ENCODE measurements at places on chromosomes 4 and X.

- no peak for DNase-seq
These were observed 754 bp upstream of the KLF3 start for GRCh38 chr4:38663090-38663800.

DNA sequence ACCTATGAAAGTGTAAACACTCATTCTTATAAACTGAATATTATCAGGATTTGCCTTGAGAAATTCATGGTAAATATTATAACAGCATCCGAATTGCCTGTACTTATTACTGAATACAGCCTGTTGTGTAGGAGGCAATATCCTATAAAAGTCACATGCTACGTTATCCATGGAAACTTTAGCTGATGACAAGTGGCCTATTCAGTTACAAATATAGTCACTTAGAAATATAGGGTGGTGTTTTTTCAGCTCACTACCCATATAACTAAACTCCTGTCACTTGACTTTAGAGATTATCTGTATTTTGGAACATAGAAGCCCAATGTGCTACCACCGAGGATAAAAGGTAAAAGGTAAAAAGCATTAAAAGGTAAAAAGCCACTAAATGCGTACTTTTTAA lies 493.4 kb downstream of the INPP4B start:
- no peak for DNase-seq

GRCh38 chr4:140121646-140122045 lies 32.3 kb downstream of the MAML3 start:
- DNase-seq, result no peak

- DNase-seq, result no peak
These were observed 1113.7 kb downstream of the STIM2 start for GRCh38 chr4:27974339-27974738.

- no peak for DNase-seq
These were observed 2.7 kb upstream of the ALAS2 start for GRCh38 chrX:55033429-55033828.

DNA sequence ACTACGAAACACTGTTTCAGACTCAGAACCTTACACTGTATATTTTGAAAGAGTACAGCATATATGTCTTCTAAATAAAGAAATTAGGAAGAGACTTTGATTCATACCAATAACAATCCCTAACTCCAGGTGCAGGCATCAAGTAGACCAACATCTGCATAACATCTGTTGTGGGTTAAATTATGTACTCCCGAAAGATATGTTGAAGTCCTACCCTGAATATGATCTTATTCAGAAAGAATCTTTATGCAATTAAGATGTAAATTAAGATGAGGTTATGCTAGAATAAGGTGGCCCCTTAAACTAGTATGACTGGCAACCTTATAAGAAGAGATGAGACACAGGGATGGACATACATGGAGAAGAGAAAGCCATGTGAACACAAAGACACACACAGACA lies 117.9 kb downstream of the INPP4B start:
- no peak for DNase-seq

- no peak for DNase-seq
These were observed 250.5 kb upstream of the PRKX start for GRCh38 chrX:3963980-3964379.

DNA sequence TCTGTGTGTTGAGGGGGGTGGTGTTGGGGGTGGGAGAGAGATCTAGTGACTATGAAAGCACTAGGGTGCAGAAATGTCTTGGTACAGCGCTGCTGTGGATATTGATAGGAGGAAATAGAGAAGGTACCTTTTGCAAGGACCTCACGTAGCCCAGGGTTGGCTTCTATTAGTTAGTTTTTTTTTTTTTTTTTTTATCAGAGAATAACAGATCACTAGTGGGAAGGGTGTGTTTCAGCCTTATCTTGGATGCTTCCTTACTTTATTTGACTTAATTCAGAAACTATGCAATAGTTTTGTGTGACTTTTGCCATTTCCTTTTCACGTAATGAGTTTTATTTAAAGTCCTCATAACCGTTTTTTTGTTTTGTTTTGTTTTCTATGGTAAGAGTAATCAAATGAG lies 16.4 kb upstream of the PGRMC2 start:
- DNase-seq, result no peak

DNA sequence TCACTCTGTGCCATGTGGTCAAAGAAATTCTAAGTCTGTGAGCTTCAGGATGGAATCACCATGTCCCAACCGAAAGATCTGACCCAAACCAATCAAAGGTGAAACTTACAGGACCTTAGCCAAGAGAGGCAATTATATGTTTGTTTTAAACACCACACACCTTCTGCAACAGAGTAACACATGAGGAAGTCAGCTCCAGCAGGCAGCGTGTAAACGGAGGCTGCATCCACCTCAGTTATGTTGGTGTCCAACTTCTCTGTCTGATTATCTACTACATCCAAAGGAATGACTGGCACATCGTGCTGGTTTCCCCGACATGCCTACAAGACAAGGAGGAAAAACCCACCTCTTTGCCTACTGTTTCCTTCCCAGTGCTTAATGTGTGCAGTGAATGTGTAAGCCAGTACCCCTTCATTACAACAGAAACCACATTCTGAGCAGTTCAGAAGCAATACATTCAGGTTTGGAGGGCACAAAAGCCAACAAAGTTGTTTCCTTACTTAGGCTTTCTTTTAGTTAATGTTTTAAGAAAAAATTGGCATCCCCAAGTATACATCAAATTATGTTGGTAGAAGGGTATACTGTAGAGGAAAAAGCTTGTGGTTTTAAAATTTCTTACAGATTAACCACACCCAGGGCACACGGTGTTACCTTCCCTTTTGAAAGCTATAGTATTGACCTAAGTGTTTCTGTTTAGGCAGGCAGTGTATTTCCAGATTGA lies 12.4 kb downstream of the CASP6 start:
- no peak for DNase-seq

GRCh38 chr4:128357286-128357685 lies 69.7 kb upstream of the PGRMC2 start:
- DNase-seq, result no peak

DNA sequence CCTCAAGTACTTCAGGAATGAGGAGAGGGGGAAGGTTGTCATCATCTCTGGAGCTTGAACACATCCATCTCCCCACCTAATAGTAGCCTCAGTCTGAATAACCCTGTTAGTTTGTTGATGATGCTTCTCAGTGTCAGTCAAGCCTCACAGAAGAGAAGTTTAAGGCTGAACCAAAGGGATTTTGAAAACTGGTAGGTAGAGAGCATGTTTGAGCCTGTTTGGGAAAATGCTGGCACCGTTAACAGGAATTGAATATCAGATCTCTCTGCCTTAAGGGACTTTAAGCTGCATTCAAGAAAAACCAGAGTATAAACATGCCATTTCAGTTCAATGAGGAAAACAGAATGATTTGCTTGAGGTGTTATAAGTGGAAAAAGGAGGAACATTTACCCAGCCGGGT lies 73.1 kb downstream of the MAPK10 start:
- no peak for DNase-seq

- no peak for DNase-seq
These were observed 130.5 kb downstream of the DCK start for GRCh38 chr4:71123951-71124350.
